ENCODE measurements at places on chromosomes 6 and 20. TPM values are rescaled to one million over a fixed set of nuclear protein-coding genes. Genes with fewer than 3 reads are reported as not detected.

The SOBP gene
- 0.45 TPM for polyA plus RNA-seq

The SLC13A3 gene
- polyA plus RNA-seq: 15.4 TPM

The TAGAP gene
- not detected for polyA plus RNA-seq

The C6orf120 gene
- polyA plus RNA-seq: 21.2 TPM

The CYP21A2 gene
- 0.23 TPM for polyA plus RNA-seq

The SASH1 gene
- 6.0 TPM for polyA plus RNA-seq
